ENCODE measurements at places on chromosomes 16 and 17.

GRCh38 chr17:34377078-34377823 is 14.2 kb upstream of the CCL1 start:
- DNase-seq: no peak

GRCh38 chr17:7315570-7316235 is 543 bp upstream of the GPS2 start:
- DNase-seq: no peak

DNA sequence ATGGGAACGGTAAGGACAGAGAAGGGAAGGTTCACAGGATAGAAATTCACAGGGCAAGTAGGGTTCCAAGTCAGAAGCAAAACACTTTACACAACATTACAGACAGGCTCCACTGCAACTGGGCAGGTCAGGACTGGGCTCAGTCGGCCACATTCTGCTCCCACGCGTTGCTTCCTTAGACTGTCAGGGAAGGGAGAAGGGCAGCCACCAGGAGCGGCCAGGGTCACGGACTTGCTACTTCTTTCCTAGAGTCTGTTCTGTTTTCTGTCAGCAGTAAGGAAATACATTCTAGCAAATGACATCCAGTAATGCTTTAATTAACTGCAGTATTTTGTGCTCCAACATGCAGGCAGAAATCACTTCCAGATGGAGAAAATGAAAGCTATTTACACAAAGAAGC is 160.3 kb upstream of the RPH3AL start:
- DNase-seq: no peak

DNA sequence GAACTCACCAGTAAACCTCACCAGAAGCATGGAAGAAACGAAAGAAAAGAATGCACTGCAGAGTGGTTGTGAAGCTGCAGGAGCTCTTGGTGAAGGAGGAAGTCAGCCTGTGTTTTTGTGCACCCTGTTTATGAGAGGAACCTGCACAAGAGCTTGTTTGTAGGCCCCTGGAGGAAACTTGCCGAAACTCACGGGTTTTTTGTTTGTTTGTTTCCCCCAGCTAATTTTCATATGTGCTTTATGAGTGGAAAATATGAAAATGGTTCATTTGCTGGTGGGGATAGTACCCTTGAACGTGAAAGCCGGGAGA is 222.7 kb downstream of the C16orf95 start:
- no peak for DNase-seq

DNA sequence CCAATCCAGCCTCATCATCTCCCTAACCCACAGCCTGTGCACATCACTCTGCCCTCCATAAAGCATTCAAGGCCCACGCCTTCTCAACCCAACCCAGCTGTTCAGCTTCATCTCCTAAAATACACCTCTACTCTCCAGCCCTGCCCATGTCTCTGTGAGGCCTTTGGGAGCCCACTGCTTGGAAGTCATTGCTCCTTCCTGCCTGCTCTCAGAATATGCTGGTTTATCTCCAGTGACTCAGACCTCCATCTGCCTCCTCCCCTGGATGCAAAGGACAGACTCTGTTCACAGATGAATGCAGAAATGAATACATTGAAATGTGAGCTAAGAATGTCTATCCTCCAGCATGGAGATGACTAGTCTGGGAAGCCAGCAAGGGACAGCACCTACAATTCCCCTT is 19.0 kb downstream of the KCNG4 start:
- DNase-seq: no peak

GRCh38 chr17:29833801-29834200 is 96.2 kb downstream of the SSH2 start:
- DNase-seq: no peak

DNA sequence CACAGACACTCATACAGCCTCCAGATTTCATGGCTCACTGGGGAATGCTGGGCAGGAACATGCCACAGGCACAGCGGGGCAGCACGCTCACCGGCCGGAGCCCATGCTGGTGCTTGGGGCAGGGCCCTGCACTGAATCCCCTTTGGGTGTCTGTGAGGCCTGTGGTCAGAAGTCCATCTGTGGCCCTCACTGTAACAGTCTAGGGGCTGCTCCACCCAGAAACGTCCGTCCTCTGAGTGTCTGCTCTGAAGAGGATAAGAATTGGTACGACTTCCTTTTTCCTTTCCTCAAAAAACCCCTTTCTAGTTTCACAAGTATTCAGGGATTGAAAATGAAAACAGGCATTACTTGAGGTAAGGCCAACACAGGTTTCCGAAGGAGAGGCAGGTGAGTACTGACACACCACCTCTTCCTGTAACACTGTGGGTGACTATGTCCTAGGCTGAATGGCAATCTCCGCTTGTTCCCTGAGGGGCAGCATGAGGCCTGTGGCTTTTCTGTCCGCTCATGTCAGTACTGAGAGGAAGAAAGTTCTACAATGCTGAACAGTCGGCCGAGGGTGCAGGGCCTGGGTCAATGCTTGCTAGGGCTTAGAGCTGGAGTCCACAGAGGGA is 42.5 kb downstream of the TMEM11 start:
- DNase-seq: no peak

GRCh38 chr16:77457046-77457445 is 22.2 kb upstream of the ADAMTS18 start:
- DNase-seq: no peak

- DNase-seq: no peak
Measured at GRCh38 chr17:44353672-44354331, 8.7 kb downstream of the GRN start.

GRCh38 chr17:81329927-81330883 is 35.1 kb upstream of the SLC38A10 start:
- DNase-seq: no peak

DNA sequence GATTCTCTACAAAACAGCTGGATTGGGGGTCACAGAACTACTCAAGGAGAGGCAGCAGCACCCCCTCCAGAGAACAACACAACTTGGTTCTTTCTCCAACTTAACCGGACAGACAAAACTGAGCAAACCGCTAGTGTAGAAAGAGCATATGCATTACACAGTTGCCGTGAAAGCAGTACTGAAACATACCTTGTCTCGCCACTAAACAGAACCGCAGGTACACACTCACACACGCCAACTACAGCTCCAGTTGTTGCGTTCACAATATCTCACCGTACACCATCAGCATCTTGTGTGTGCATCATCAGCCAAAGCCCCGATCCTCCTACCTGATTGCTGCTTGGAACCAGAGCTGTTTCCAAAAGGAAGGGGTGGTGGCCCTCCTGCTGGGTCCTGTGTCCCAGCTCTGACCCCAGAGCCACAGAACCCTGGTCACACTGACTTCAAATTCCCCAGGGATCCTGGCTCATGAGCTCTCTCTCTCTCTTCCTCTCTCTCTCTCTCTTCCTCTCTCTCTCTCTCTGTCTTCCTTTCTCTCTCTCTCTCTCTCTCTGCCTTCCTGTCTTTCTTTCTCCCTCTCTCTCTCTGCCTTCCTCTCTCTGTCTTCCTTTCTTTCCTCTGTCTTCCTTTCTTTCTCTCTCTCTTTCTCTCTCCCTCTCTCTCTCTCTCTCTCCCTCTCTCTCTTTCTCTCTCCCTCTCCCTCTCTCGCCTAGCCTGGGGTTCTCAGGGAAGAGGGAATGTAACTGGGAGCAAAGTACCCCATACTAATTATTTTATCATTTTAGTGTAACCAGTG is 8.4 kb downstream of the PIMREG start:
- DNase-seq: no peak

DNA sequence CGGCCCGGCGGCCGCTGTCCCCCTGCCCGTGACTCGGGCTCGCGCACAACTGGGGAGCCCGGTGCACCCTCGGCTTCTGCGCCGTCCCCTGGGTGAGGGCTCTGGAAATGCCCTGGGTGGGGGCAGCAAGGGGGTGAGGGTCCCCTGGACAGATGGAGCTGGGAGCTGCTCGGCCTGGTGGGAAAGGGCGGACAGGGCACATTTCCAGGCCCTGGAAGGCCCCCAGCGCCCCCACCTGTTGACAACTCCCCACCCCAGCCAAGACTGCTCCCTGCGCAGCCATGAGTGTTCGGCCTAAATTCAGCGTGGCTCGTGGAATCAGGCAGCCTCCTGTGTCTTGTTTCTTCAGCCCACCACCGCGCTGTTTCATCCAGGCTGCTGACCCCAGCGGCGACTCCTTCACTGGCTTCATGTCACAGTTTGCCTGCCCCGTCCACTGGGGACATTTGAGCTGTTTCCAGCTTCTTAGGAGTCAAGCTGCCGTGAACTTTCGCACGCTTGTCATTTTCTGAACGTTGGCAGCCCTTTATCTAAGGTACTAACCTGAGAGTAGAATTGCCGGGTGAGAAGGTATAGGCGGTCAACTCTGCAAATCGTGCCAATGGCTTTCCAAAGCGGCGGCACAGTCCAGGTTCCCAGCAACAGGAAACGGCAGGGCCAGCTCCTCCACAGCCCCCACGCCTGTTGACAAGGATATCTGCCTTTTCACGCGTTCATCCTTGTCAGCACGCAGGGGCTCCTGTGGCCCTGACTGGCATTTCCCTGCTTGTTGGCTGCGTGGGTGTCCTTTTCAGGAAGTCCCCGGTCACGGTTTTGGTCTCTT is 895 bp downstream of the UTS2R start:
- DNase-seq: no peak

- no peak for DNase-seq
Measured at GRCh38 chr16:15873301-15873700, 15.1 kb downstream of the CEP20 start.
